ENCODE measurements at places on chromosomes 7 and 10. TPM values are rescaled to one million over a fixed set of nuclear protein-coding genes. Genes with fewer than 3 reads are reported as not detected.

Gene AZGP1
- not detected for total RNA-seq

Gene AKR1C1
- 1.0 TPM for total RNA-seq

Gene PNLIPRP1
- total RNA-seq: not detected

Gene PLAC9
- not detected for total RNA-seq

Gene ADRA2A
- not detected for total RNA-seq

Gene ZFAND4
- total RNA-seq: 23.5 TPM

DNA sequence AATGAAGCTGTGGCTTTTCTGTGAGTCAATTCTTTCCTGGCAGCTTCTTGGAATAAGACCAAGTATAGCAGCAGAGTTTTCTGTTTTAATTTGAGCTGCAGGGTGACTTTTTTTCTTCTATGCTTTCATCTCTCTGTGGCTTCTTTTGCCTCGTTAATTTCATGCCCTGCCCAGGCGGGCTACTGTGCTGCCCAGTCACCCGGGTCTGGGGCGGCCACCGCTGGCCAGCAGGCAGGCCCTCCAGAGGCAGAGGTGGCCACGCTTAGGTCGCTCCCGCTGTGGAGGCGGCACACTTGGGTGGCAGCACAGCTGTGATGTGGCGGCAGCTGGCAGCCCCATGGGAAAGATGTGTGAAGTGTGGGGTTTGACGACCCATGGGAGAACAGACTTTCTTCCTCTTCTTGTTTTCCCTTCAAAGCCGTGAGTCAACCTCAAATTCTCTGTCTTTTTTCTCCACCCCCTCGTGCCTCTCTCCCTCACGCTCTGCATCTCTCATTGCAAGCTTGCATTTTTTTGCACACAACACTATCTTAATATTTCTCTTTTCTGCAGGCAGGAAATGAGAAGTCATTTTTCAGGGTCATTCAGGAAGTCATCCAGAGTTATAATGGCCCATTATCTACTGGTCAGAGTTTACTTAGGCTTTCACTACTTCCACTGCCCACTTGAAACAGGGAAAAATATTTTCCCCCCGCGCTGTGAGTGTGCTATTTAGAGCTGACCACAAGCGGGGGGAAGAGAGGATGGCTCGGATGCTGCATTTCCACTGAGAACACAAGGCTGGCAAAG lies 67.8 kb downstream of the EGFR start:
- no peaks in the 10 kb centered on the region for H3K27me3 ChIP-seq
- H3K36me3 ChIP-seq: no peaks in the 10 kb centered on the region
- H3K4me1 ChIP-seq: peaks cover 9% of the 10 kb centered on the region
- no peak overlapping the region for H3K27ac ChIP-seq
- H3K4me3 ChIP-seq: peak overlapping the region; percentile 37

GRCh38 chr7:69654849-69655707 lies 56.8 kb downstream of the AUTS2 start:
- H3K27ac ChIP-seq: no peak overlapping the region
- no peaks in the 10 kb centered on the region for H3K36me3 ChIP-seq
- H3K27me3 ChIP-seq: peaks cover 2% of the 10 kb centered on the region
- H3K4me1 ChIP-seq: peaks cover 26% of the 10 kb centered on the region
- DNase-seq: no peak
- no peak overlapping the region for H3K4me3 ChIP-seq

DNA sequence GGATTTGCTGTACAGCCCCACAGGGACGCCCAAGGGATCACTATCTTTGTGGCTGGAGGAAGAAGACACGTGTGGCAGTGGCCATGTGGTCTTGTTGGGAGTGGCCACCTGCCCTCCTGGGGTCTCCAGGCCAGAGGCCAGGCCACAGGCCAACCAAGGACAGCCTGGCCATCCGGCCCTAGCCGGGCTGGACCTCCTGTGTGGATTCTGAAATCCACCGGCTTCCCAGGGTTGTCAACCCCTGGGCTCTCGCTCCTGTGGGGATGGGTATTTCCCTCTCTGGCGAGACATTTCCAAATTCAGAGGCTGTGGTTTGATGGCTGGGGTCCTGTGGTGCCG lies 31.5 kb upstream of the CFAP46 start:
- no peaks in the 10 kb centered on the region for H3K4me1 ChIP-seq
- H3K27ac ChIP-seq: no peak overlapping the region
- DNase-seq: peak; percentile 2
- no peak overlapping the region for H3K4me3 ChIP-seq
- H3K27me3 ChIP-seq: peaks cover 23% of the 10 kb centered on the region

DNA sequence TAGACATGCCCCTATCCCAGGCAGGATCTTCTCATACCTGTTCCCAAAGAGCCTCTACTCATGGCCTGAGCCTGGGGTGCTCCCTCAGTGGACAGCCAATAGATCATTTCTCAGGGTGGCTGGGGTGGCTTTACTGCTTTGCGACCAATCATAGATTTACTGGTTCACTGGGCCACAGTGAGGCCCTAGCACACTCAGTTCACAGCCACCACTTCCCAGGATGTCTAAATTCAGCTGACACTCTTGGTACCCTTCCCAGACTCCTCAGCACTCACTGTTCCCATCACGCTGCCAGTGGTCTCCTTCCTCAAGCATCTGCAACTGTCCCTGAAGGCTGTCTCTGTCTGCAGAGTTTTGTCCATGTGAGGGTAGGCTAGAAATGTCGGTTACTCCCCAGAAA lies 50.6 kb downstream of the ARHGAP22 start:
- no peaks in the 10 kb centered on the region for H3K4me1 ChIP-seq
- no peak overlapping the region for H3K4me3 ChIP-seq
- no peak for DNase-seq
- H3K36me3 ChIP-seq: no peaks in the 10 kb centered on the region

DNA sequence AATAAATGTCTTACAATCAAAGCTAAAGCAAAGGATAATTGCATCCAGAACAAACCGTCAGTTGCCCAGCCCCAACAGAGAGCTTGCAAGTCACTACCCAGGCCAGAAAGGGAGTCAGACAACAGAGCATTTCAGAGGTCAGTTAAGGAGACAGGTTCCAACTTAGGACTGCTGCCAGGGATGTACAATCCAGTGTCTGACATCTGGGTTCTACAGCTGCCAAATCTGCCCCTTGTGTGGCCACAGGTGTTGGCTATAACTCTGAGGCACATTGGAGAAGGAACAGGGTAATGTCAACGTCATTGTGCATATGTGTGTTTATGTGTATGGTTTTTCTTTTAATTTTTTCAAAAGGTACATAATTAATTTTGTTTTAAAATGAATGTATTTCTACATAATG lies 85.2 kb upstream of the GLCCI1 start:
- no peak for DNase-seq
- H3K36me3 ChIP-seq: no peaks in the 10 kb centered on the region
- no peaks in the 10 kb centered on the region for H3K27me3 ChIP-seq
- no peak overlapping the region for H3K27ac ChIP-seq
- no peak overlapping the region for H3K4me3 ChIP-seq

DNA sequence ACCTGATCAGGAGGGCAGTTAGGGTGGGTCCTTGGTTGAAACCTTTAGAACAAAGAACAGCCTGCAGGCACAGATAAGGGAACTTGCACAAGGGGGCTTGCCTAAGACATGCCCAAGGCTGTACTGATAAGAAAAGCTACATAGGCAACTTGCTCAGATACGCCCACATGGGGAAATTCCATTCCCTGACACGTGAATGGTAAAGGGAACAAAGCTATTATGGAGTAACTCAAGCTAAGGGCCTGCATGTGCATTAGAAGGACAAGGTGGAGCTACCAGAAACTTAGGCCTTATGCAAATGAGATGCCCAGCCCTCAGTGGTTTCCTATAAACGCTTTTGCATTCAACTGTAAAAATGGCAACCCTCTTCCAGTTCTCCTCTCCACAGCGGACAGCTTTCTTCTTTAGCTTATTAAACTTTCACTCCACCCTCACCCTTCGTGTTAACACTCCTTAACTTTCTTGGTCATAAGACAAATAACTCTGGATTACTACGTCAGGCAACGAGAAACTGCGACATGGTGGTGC lies 1192.1 kb upstream of the CELF2 start:
- H3K27ac ChIP-seq: no peak overlapping the region
- H3K36me3 ChIP-seq: peaks cover 5% of the 10 kb centered on the region
- DNase-seq: no peak
- H3K4me1 ChIP-seq: no peaks in the 10 kb centered on the region

DNA sequence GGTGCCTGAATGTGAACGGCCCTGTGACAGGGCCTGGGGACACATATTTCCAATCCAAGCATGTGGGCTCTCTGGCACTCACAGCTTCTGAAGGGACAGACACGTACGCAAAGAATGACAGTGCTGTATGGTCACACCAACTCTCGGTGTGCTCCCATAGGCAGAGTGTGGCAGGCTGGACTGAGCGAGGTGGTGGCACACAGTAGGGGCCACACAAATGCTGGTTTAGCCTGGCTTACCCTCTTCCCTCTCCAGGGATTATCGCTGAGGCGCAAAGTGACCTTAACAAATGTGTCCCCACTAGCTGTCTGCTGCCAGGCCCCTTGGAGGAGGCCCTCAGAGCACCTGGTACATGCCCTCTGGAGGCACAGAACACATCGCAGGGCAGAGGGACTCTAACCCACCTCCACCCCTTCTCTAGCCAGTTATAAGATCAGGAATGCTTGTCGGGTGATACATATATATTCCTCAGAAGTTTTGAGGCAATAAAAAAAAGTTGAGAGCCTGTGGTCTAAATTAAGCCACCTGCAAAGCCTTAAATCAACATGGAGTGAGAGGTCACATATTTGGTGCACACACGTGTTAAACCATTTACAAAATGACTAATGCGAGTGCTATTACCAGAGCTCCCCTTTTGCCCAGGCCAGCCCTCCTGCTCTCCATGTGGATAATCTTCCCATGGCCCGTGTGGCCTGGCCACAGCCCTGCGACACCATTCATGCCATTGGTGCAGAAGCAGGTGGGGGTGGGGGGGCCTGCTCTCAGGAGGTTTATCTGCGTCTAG lies 262.8 kb upstream of the GRB10 start:
- H3K4me1 ChIP-seq: no peaks in the 10 kb centered on the region
- H3K36me3 ChIP-seq: no peaks in the 10 kb centered on the region
- H3K4me3 ChIP-seq: no peak overlapping the region
- peaks cover 8% of the 10 kb centered on the region for H3K27me3 ChIP-seq

GRCh38 chr7:22604246-22604645 lies 104.3 kb upstream of the STEAP1B start:
- H3K4me1 ChIP-seq: peaks cover 28% of the 10 kb centered on the region
- H3K27ac ChIP-seq: no peak overlapping the region
- DNase-seq: no peak
- peaks cover 10% of the 10 kb centered on the region for H3K27me3 ChIP-seq
- no peak overlapping the region for H3K4me3 ChIP-seq

GRCh38 chr7:31002256-31002655 lies 38.5 kb downstream of the GHRHR start:
- H3K27ac ChIP-seq: no peak overlapping the region
- H3K4me3 ChIP-seq: no peak overlapping the region
- no peaks in the 10 kb centered on the region for H3K4me1 ChIP-seq
- no peak for DNase-seq
- H3K36me3 ChIP-seq: no peaks in the 10 kb centered on the region

DNA sequence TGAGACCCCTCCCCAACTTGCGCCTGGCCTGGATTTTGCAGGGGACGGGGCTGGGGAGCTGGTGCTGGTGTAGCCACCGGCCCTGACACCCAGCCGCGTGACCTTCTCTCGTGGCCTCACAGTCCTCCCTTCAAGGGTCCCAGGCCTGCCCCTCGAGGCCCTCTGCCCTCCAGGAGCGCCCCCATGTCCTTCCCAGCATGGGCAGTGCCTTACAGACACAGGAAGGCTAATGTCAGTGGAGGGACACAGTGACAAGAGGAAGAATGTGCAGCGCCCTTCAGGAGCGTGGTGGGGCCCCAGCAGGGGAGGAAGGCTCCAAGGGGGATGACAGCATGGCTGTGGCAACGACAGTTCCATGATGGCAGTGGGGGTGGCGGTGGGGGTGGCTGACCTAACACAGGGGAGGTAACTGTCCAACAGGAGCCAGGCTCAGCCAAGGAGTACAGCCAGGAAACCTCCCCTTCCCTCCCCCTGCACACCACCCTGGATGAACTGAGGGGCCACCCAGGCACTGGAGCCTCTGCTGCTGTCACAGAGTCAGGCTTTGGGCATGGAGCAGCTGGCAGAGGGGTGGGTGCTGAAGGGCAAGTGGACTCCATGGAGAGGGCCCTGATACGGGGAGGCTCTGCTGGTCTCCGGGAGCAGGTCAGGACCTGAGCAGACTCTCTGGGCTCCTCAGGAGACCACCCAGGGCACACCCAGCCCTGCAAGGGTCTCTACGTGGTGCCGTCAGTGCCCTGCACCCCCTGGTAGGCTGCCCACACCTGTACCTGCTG lies 76.0 kb upstream of the RET start:
- no peaks in the 10 kb centered on the region for H3K27me3 ChIP-seq
- no peak overlapping the region for H3K4me3 ChIP-seq
- H3K4me1 ChIP-seq: no peaks in the 10 kb centered on the region

DNA sequence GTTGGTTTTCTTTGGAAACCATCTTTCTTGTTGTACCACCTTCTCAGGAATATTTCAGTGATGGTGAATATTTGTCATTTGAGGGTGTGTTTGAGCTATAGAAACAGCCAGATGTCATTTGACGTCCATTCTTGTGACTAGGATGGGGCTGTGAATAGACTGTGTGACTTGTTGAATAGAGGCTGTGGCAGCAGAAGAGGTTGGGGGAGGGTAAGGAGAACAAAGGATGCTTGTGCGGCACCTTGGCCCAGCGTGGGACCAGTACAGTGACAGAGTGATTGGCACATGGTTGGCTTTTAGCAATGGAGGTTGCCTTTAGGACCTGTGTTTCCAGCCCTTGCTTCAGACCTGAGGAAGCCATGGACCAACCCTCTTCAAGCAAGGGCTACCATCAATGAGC lies 11.3 kb downstream of the DMBT1 start:
- no peaks in the 10 kb centered on the region for H3K36me3 ChIP-seq
- H3K27ac ChIP-seq: no peak overlapping the region
- H3K27me3 ChIP-seq: peaks cover 17% of the 10 kb centered on the region
- H3K4me1 ChIP-seq: no peaks in the 10 kb centered on the region
- no peak overlapping the region for H3K4me3 ChIP-seq

- H3K27ac ChIP-seq: no peak overlapping the region
- H3K27me3 ChIP-seq: no peaks in the 10 kb centered on the region
- no peak for DNase-seq
- no peak overlapping the region for H3K4me3 ChIP-seq
- no peaks in the 10 kb centered on the region for H3K4me1 ChIP-seq
Observed at GRCh38 chr10:105751688-105752087, 1110.6 kb downstream of the SORCS3 start.

DNA sequence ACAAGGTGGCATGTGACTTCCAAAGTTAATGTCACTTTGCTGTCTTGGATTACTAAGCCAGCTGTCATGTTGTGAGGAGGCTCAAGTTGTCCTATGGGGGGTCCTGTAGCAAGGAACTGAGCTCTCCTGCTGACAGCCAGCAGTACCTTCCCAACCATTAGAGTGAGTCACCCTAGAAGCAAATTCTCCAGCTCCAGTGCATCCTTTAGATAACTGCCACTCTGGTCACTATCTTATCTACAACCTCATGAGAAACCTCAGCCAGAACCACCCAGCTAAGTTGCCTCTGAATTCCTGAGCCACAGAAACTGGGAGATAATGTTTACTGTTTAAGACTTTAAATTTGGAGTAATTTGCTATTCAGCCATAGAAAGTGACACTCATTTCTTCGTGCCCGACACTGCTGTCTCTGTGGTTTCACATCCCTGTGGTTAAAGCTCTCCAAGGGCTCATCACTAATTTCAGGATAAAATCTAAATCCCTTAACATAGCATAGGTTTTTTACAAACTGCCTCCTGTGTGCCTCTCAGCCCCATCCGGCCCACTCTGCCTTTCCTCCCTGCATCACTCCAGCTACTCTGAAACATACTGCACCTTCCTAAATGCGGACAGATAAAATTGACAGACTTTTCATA lies 83.5 kb downstream of the PRR15 start:
- H3K4me1 ChIP-seq: no peaks in the 10 kb centered on the region
- H3K27me3 ChIP-seq: no peaks in the 10 kb centered on the region
- DNase-seq: no peak
- no peak overlapping the region for H3K27ac ChIP-seq

GRCh38 chr7:95632609-95633008 lies 36.3 kb upstream of the PDK4 start:
- H3K36me3 ChIP-seq: no peaks in the 10 kb centered on the region
- H3K27me3 ChIP-seq: no peaks in the 10 kb centered on the region
- H3K4me1 ChIP-seq: peaks cover 22% of the 10 kb centered on the region
- H3K4me3 ChIP-seq: no peak overlapping the region
- no peak for DNase-seq

Measured in natural killer cell treated with Interleukin-12 subunit alpha and Interleukin-12 subunit beta and Interleukin-15 and Interleukin-18, amount 100 ng/mL, for 72 hours (primary cell).